Stimulated activated CD8-positive, alpha-beta memory T cell treated with anti-CD3 and anti-CD28 coated beads, Interleukin-2, amount 100 ng/mL, for 48 hours (primary cell): ENCODE measurements at places on chromosomes 4 and X.

DNA sequence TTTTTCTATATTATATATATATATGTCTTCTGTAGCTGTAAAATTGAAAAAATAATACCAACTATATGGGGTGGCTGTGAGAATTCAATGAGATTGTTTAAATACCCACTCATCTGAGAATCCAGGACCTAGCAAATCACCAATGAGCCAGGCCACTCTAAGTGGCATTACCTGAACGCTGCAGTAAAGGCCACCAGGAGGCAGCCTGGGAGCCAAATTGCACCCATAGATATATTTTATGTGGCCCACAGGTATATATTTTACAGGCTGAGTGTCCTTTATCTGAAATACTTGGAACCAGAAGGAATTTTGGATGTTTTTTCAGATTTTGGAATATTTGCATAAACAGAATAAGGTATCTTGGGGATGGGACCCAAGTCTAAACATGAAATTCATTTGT is 58.2 kb upstream of the C4orf50 start:
- DNase-seq, result no peak

GRCh38 chr4:26223155-26223554 is 97.7 kb upstream of the RBPJ start:
- DNase-seq, result no peak

GRCh38 chrX:70169281-70169680 is 8.0 kb upstream of the DGAT2L6 start:
- DNase-seq, result no peak

- no peak for DNase-seq
These were observed at the start of gene TREX2 for GRCh38 chrX:153445856-153446635. Gene TREX2 (minus strand): TSS chrX:153446056. CDS start chrX:153445430, 626 bp downstream.

GRCh38 chrX:139559383-139560042 is 29.0 kb downstream of the F9 start:
- no peak for DNase-seq

GRCh38 chr4:121977251-121978171 is 25.7 kb upstream of the TRPC3 start:
- DNase-seq, result no peak

GRCh38 chrX:113275804-113276203 is 435.2 kb upstream of the AMOT start:
- DNase-seq, result no peak

- no peak for DNase-seq
These were observed 149.8 kb upstream of the EOLA2 start for GRCh38 chrX:150088042-150088441.
